Stimulated activated CD4-positive, alpha-beta T cell treated with anti-CD3 and anti-CD28 coated beads, Interleukin-4, amount 100 ng/mL, for 24 hours (primary cell): ENCODE measurements at places on chromosomes 13 and 19.

DNA sequence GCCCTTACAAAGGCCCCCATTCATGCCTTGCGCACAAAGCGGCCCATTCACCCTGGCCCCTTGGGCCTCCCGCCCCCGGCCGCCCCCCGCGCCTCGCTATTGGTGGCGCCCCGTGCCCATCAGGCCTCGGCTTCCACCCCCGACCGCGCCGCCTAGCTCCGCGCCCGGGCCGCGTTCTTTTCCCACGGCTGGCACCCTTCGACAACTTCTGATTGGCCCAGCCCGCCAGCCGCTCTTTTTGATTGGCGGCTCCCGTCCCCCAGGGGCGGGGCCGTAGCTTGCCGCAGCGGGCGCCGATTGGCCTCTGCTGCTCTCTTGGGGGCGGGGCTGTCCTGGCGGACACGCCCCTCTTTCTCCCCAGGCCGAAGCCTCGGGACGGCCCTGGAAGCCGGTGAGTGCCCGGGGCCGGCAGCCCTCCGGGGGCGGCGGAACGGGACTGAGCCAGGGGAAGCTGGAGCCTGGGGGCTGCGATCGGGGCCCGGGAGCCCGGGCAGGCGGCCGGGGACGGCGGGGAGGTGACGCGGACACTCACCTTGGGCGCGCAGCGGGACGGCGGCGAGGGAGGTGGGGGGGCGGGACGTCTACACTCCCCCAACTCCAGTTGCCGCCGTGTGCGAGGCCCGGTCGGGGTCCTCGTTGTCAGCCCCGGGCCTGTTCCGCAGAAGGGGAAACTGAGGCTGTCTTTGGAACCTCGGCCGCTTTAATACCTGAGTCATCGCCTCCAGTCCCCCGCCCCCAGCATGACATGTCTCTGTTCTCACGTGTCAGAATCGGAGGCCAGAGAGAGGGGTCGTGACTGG lies at the start of gene MYH14:
MYH14 (plus strand) TSS at position 342 of the 800 bp plus-strand sequence. CDS start 6,744 bp downstream, outside the sequence.
- no peak for DNase-seq

- DNase-seq, result no peak
Measured at GRCh38 chr13:30824651-30825050, 81.4 kb upstream of the MEDAG start.

DNA sequence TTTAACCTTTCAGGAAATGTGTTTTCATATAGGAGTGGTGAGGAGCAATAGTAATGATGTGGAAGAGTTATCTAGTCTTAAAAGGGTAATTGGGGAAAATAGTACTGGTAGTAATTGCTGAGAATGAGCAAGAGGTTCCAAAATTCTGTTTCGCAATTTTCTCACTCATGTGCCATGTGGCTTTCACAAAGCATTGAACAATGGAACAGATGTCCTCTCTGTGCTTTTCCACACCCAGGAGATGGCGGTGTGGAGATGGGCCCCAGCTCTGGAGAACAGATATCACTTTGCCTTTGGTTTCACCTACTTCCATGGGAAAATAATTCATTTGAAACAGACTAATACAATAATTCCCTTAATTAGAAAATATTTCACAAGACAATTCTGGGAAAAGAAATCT lies 170.0 kb upstream of the SLC10A2 start:
- DNase-seq, result no peak

DNA sequence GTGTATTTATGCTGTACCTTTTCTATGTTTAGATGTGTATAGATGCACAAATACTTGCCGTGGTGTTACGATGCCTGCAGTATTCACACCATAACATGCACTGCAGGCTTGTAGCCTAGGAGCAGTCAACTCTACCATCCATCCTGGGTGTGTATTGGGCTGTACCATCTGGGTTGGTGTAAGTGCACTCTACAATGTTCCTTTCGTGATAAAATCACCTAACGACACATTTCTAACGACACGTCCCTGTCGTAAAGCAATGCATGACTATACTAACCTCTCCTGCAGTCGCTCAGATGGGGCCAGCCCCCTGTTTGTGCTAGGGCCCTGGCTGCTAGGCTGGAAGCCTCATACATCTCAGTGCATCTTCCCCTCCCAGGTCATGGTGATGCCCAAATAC lies 18.4 kb downstream of the CD177 start:
- no peak for DNase-seq

DNA sequence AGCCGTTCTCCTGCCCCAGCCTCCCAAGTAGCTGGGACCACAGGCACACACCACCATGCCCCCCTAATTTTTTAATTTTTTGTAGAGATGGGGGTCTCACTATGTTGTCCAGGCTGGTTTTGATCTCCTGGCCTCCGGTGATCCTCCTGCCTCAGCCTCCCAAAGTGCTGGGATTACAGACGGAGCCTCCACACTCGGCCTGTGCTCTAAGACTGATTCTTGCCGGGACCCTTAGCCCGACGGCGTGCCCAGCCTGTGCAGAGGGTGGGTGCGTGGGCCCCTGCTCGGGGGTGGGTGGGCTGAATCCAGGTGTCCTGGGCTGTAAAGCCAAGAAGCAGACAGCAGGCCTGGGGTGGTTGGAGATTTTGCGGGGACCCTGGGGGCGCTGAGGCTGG lies 64.3 kb downstream of the GADD45B start:
- DNase-seq, result no peak

DNA sequence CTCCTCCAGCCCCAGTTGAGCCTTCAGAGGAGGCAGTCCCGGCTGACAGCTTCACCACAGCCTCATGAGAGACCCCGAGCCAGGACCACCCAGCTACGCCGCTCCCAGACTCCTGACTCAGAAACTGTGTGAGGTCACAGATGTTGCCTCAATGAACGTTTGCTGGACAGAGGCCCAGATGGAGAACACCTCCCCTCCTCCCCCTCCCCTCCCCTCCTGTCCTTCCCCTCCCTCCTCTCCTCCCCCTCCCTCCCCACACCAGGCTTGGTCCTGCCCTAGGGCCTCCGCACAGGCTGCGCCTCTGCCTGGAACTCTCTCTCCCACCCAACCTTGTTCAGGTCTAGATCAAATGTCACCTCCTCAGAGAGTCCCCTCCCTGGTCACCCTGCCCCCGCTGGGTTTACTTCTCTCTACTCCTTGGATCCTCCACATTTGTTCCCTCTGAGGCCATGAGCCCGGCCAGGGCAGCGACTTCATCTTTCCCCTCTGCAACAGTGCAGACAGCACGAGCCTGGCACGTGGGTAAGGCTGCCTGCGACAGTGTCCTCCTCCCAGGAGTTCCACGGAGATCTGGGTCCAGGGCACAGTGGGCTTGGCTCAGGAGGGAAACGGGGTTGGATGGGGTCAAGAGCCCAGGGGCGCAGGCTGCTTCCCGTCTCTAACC lies 17.4 kb downstream of the PIP5K1C start:
- DNase-seq, result no peak

- DNase-seq, result no peak
Measured at GRCh38 chr13:61873717-61874116, 458.1 kb upstream of the PCDH20 start.

DNA sequence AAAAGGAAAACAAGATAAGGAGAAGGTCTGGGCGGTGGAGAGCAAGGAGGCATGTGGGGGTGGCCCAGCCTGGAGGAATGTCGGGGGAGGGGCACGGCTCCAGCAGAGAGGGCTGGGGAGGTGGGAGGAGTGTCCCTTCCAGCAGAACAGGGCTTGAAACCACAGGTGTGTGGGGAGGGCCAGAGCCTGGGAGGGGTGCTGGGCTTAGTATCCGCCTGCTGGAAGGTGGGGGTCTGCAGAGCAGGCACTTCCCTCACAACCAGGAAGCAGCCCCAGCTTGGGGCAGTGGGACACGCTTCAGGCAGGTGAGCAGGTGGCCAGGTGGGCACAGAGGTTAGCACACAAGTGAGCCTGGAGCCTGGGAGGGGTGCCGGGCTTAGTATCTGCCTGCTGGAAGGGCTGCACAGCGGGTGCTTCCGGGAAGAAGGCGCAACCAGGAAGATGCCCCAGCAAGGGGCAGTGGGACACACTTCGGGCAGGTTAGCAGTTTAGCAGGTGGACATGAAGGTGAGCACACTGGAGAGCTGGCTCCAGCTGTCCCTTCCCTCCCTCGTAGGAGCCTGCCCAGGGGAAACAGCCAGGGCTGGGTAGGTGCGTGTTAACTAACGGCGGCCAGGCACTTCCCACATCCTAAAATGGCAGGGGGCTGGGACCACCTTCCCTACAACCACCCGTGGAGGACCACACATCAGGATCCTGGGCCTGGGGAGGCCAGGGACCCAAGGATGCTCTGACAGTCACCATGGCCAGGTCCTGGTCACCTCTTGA lies 3.0 kb downstream of the GAS6 start:
- DNase-seq, result no peak

- DNase-seq, result no peak
Measured at GRCh38 chr13:92418818-92419412, 807.7 kb upstream of the GPC6 start.

- no peak for DNase-seq
Measured at GRCh38 chr19:16544473-16545231, 2.4 kb upstream of the CHERP start.

GRCh38 chr13:94236132-94236531 lies 243.3 kb downstream of the DCT start:
- DNase-seq, result no peak
